ENCODE measurements at places on chromosomes 6 and 20.

DNA sequence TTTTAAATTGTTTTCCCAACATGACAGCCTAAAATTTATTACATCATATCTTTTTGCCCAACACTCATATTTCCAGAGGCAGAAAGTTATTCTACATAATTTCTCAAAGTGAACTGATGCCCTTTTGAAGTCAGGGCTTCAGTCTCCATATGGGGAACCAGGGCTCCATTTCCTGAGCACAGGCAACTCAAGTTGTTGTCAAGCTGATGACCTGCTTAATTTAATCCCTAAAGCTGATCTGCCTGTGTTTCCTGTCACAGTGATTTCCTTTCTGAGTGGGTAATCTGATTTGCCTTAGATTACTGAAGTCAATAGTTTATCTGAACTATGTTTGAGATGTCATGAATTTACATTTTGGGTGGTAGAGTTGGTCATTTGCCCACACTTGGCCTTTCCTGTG is 932.1 kb upstream of the MANEA start:
- peak; percentile 76 for DNase-seq

DNA sequence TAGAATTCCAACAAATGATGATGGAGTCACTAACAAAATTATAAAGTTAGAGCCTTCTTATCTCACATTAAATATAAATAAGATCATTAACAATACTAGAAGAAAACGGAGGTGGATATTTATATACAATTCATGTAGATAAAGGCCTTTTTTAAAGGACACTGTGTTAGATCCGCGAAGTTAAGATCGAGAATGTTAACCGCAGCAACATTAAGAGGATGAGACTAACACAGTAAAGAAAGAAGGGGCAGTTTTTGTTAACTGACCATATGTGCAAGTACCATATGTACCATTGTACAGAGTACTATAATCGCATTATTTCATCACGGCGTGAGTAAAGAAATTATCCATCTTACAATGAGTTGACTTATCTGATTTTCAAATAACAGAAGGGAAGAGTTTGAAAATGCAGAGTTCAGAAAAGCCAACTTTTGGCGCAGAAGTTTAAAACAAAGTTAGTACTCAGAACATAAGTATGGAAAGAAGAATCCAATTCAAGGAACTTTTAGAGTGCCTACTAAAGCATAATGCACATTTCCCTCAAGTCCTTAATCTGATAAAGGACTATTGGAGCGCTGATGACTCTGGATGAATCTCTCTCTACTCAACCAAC is 1.4 kb downstream of the FBXL4 start:
- peak; percentile 80 for DNase-seq

- DNase-seq, result no peak
Measured at GRCh38 chr20:1964659-1965405, 29.0 kb downstream of the PDYN start.

DNA sequence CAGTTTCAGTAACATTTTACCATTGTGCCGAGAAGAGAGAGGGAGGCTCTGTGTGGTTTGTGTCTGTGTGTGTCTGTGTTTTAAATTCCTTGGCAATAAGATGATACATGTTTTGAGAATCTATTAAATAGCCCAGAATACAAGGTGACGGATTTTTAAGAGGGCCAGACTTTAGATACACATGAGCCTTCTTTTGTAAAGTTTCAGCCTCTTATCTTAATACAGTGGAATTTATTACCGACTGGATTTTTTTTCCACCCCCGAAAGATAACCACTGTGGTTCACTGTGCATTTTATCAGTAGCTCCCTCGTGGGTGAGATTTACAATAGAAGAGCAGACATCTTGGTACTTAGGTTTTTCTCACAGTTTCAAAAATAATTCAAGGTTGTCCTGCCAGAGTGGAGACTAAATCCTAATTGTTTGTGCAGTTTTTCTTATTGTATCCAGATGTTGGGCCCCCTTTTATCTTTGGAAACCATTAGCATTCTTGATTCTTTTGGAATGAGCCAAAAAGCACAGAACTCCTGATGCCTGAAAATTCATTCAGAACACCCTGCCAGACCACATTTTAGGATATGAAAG is 49.9 kb downstream of the STK4 start:
- no peak for DNase-seq

DNA sequence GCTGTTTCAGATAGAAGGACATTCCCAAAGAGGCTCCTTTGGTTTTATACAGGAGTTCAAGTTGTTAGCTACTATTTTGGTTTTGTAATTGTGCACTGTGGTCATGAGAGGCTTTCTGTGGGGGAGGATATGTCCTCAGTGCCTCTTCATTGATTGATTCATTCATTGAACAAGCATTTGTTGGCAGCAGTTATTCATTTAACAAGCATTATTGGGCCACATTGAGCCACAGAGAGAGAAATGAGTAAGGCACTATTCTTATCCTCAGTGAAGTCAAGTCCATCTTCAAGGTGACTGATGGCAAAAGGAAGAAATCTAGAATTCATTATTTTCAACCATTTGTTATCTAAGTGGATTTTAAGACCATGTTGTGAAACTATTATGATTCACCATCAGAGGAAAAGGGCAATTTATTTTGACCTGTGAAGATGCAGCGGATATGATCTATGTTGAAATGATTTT is 697.2 kb upstream of the CITED2 start:
- no peak for DNase-seq
